ENCODE measurements at places on chromosomes 6 and 20. TPM values are rescaled to one million over a fixed set of nuclear protein-coding genes. Genes with fewer than 3 reads are reported as not detected.
A peak's percentile ranks its signal among the peaks of the same experiment; 100 is the strongest.

DNA sequence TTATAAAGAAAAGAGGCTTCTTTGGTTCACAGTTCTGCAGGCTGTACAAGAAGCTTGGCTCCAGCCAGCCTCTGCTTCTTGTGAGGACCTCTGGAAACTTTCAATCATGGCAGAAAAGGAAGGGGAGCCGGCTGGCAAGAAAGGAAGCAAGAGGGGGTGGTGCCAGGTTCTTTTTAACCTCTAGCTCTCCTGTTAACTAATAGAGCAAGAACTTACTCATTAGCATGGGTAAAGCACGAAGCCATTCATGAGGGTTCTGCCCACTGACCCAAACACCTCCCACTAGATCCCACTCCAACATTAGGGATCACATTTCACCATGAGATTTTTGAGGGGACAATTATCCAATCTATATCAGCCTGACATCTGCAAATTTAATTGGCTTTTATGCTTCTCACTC, 347.1 kb downstream of the GRIK2 start:
- no peak for DNase-seq

DNA sequence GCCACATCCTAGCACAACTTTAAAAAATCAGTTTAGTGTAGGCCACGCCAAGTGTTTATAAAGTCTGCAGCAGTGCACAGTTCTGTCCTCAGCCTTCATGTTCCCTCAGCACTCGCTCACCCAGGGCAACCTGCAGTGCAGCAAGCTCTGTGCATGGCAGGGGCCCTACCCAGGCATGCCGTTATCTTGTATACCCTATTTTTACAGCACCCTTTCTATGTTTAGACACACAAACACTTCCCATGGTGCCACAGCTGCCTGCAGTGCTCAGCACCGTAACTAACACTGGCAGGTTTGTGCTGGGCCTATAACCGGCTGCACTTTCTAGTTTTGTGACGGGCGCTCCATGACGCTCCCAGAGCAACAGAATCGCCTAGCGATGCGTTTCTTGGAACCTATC, 43.8 kb downstream of the ZBTB46 start:
- no peak for DNase-seq

DNA sequence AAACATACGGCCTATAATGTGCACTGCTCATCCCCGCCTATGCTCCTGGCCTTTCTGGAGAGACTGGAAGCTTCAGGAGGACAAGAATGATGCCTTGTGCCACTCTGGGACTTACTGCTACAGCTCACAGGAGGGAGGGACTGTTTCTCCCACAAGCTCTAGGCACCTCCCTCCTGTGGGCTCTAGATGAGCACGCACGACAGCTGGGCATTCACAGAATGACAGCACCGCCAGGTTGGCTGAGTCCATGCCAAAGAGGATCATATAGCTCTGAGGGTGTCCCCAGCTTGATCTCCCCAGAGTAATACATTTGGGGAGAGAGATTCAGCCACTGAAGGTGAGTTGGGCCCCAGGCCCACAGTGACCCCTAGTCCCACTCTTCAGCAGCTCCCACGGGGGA, 10.1 kb upstream of the PGC start:
- DNase-seq = no peak

GRCh38 chr20:64107736-64108457, 532 bp upstream of the NPBWR2 start:
- no peak for DNase-seq

DNA sequence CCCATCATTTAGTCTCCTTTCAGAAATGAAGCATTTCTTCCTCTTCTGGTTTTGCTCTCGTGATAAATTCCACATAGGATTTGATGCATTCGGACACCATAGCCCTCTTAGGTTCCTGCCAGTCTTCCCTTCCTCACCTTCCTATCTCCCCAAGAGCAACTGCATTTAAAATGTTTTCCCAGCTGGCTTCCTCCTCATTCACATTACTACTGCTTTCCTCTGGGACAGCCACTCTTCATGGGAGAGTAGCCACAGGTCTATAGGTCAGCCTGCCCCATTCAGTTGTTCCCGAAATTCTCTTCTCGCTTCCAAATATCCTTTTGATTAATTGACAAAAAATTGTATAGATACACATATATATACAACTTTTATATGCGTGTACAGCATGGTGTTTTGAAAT, 214.2 kb upstream of the PDE10A start:
- DNase-seq = peak; percentile 1

- DNase-seq = no peak
Measured at GRCh38 chr6:71533939-71534379, 245.3 kb downstream of the OGFRL1 start.

TTK gene
- 0.08 TPM for total RNA-seq

RGS19 gene
- total RNA-seq = 7.8 TPM

SEL1L2 gene
- not detected for total RNA-seq

INSM1 gene
- not detected for total RNA-seq

ANKEF1 gene
- total RNA-seq = 2.6 TPM
